ENCODE measurements at places on chromosomes 2 and 18.

GRCh38 chr2:102141011-102141943, 1.3 kb upstream of the IL1R1 start:
- DNase-seq, result no peak

GRCh38 chr18:35474884-35475283, 22.9 kb downstream of the INO80C start:
- no peak for DNase-seq

GRCh38 chr2:222064286-222064685, 234.5 kb downstream of the PAX3 start:
- DNase-seq, result no peak

GRCh38 chr2:164810843-164811242, 30.8 kb downstream of the COBLL1 start:
- DNase-seq, result no peak
